ENCODE measurements at places on chromosomes 7 and 10.

DNA sequence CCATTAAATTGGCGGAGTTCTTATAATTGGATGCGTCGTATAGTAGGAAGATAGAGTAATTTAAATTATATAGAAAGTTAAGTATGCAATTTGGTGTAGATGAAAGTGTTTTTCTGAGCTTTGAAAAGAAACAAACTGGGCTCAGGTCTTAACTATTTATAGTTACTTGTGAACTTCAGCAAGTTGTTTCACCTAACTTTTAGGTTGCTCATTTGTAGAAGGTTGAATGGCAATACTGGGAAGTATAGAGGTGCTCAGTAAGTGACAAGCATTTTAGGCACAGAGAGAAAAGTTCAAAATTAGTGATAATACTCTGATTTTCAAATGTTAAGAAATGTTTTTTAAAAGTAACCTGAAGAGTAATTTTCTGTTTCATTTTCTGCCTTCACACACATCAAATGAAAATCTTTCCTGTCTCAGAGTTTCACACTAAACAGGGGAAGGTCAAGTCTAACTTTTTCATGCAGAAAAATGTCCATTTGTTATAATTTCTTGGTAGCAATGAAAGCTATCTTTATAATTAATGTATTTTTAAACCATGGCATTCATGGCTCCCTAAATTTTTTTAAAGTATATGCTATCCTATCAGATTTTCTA is 146.5 kb downstream of the PHF14 start:
- DNase-seq: no peak

DNA sequence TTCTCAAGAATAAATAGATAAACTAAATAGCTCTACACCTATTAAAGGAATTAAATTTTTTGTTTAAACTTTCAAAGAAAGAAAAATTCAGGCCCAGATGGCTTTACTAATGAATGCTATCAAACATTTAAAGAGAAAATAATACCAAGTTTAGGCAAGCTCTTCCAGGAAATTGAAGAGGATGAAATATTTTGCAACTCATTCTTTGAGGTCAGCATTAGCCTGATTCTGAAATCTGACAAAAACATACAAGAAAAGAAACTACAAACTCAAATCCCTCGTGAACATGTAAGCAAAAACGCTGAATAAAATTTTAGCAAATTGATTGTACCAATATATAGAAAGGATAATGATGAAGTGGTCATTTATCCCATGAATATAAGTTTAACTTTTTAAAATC is 93.4 kb downstream of the RTKN2 start:
- DNase-seq: no peak

DNA sequence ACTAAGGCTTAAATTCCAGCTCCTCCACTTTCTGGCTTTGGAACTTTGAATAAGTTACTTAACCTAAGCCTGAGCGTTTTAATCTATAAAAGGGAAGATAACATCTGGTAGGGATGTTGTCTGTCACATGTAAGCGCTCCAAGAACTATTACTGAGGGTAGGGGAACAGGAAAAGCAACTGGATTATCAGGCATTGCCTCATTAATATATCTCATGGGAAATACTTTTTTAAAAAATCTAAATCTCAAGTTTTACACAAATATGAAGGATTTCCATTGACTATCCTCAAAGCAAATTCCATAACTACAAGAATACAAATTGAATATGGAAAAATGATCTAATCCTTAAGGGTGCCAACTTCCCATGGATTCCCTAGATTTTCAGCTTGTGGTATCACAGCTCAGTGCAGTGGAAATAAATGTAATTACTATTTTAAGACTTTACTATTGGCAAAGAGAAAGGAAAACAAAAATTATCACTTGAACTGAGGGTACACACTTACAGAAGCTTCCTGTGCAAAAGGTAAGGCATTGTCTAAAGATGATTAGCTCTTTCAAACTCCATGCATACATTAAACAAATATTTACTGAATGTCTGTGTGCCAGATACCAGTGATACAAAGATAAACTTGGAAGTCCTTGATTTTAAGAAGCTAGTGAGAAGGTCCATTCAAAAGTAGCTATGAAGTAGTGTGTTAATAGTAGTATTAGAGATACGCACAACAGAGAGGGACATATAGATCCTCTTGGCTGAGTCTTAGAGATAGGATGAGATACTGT is 38.4 kb downstream of the NT5C2 start:
- DNase-seq: no peak

- no peak for DNase-seq
Measured at GRCh38 chr7:42734568-42734967, 177.3 kb downstream of the C7orf25 start.

GRCh38 chr10:3745521-3745920 is 39.5 kb downstream of the KLF6 start:
- DNase-seq: no peak

GRCh38 chr7:90769036-90769435 is 172.9 kb downstream of the CDK14 start:
- no peak for DNase-seq

DNA sequence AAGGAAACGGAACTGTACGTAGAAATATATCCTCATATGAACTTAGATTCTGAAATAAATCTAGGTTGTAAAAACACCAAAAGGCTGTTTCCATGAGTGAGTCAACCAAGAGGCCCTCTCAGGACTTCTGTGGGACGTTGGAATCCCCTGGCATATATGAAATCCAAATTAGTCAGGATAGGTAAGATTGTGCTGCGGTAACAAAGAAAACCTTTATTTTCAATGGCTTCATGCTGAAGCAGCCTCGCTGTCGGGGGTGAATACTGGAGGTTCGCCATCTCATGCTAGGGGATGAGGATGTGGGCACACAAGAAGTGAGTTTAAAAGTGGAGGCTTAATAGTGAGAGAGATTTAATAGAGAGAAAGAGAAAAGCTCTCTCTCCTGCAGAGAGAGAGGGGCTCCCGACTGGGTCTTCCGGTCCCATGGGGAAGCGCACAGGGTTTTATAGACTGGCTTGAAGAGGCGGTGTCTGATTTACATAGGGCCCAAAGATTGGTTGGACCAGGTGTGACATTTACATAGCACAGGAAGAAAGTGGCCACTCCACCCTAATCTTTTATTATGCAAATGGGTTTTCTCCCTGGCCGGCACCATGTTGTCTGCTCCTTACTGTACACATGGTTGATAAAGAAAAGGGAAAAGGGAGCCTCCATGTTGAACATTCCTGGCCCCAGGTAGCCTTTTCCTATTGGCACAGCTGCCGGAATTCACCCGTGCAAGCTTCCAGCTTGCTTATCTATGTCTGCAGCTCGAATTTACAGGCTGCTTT is 52.3 kb upstream of the SEPHS1 start:
- DNase-seq: no peak

DNA sequence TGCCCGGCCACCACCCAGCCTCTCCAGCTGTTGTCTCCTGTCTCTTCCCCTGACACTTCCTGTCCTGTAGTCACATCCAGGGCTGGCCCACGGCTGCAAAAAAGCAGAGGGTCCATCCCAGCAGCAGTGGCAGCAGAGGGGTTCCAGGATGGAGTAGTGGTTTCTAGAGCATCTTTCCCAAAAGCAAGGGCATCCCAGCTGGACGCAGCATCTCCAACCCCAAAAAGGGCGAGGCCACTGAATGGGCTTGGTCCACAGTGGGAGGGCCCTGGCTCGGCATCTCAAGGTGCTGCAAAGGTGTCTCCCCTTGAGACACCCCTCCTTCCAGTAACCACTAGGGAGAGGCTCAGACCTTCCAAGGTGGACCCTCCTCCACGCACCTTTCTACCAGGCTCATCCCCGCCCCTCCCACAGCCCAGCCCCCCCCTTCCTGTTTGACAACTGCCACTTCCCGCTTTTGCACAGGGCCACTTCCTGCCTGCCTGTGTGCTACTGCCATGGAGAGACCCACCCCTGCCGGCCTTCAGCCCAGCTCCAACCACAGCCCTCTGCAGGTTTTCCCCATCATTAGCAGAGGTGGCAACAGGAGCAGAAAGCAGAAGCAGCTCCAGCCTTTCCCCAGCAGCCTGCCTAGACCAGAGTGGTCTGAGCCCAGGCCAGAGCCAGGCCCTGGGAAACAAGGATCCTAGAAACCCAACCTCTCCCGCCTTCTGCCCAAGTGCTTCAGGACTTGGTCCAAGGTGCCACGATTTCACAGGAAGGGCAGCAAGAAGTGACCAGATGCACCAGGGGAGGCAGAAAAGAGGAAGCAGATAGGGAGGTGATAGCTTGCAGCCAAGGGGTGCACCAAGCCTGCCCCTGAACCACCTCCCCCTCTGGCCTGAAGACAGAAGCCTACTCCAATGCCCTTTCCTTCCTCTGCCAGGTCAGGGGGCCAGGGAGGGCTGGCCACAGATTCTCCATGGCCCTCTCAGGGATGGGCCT is 8.6 kb downstream of the CAMK2G start:
- DNase-seq: peak; percentile 44

GRCh38 chr7:156088115-156088514 is 275.9 kb upstream of the SHH start:
- no peak for DNase-seq

- no peak for DNase-seq
Measured at GRCh38 chr7:133135451-133135850, 53.6 kb upstream of the CHCHD3 start.

DNA sequence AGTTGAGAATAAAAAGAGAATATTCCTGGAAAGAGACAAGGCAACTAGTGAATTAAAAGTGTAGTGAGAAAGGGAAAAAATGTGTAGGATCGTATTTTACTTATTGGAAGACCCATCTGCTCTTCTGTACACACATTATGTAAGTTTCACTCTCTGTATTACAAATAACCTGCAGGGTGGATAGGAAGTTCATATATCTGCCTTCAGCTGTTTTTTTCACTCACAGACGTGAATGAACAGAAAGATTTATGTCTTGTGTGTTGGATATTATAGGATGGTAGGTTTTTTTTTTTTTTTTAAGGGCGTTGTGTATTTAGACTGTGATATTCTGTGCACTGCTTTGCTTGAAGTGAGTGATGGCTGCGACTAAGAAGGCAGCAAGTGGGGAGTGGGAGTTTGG is 266.5 kb downstream of the AUTS2 start:
- DNase-seq: no peak

- DNase-seq: no peak
Measured at GRCh38 chr10:79219322-79219957, 127.8 kb upstream of the PPIF start.

- no peak for DNase-seq
Measured at GRCh38 chr10:21021843-21022594, 124.9 kb upstream of the NEBL start.

DNA sequence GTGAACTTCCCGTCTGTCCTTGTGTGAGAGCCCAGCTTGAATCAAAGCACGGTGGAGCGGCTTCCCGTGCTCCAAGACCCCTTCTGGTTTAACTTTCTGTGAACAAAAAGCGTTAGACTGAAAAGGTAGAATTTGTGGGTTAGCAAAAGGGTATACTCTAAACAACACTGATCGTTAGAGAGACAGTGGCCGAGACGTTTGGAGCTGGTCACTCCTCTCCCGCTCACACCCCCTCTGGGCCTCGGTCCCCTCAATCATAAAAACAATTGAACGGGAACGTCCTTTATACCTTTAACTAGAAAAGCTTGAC is 502 bp downstream of the PRKRIP1 start:
- no peak for DNase-seq

DNA sequence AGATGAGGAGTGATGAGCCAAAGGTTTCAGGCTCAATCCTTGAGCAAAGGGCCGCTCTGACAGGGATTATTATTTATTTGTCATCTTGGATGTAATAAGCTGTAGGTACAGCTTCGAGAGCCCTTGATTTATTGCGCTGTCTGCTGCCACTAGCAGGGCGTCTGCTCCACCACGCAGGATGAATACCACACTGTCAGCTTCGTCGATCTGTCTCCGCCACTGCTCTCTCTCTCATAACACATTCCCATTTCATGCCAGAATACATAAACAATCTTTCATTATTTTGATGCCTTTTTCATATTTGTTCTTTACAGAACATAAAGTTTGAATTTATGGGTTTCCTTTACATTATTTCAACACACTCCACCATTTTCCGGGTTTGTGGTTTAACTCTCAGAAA is 276.6 kb downstream of the LRMDA start:
- DNase-seq: no peak

DNA sequence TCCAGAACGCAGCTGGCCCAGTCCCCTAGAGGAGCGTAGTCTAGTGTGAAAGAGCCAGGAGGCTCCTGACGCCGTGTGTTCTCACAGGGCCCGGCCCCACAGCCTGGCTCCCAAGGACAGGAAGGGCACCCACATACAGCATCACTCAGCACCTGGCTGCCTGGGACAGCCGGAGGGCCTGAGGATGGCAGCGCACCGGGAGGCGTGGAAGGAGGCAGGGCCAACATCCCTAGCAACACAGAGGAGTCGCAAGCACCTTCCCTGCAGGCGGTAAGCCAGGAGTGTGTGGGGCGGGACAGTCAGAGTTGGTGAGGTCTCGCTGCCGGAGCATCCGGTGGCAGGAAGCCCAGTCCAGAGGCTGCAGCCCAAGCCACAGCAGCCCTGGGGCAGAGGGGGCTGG is 125.8 kb downstream of the MAD1L1 start:
- DNase-seq: no peak

- no peak for DNase-seq
Measured at GRCh38 chr10:119344381-119344780, 137.0 kb downstream of the GRK5 start.

DNA sequence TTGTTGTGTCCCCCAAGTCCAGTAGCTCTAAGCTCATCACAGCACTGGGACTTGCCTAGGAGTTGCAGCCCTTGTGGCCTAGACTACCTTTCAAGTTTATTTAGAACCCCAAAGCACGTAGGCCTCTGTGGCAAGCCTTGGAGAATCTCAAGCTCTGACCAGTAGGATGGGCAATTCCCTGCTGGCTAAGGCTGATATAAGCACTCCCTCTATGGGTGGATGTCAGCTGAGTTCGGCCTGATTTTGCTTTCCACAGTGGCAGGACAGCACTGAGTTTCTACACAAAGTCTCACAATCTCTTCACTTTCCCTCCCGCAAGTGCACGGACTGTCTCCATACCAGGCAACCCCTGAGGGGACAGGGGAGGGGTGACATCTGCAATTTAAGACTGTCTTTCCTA is 886.4 kb upstream of the LRRN3 start:
- DNase-seq: no peak

GRCh38 chr10:106618646-106619045 is 545.9 kb downstream of the SORCS1 start:
- no peak for DNase-seq

GRCh38 chr10:70588859-70589570 is 13.5 kb downstream of the PRF1 start:
- DNase-seq: no peak

DNA sequence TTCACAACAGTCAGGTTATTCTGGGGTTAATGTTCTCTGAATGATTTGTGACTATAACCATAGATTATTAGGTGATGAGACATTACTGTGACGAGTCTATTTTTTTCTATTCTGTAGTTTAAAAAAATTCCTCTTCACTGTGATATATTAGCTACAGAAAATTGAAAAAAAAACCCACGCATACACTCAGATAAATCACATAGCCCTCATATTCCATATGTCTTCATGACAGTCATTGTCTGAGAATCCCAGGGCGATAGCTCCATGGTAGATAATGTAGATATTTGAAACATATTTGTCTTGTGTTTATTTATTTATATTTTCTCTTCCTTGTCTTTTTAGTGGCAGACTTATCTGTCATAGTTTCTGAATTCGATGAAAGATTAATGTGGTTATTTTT is 110.0 kb downstream of the CAMK1D start:
- DNase-seq: no peak

Data from activated naive CD4-positive, alpha-beta T cell treated with Interleukin-2 at 50 U/mL for 16 hours (primary cell).